Muscle of arm (tissue), 14 donors: ENCODE measurements at places on chromosomes 2 and 18. TPM values are rescaled to one million over a fixed set of nuclear protein-coding genes. Genes with fewer than 3 reads are reported as not detected.

Gene OTOS
- polyA plus RNA-seq: not detected

Gene TSGA10
- not detected for polyA plus RNA-seq

Gene FAM161A
- polyA plus RNA-seq: 9.7 TPM

Gene ATP6V1C2
- 2.3 TPM for polyA plus RNA-seq

Gene IL36B
- polyA plus RNA-seq: not detected

Gene SULT1C2
- not detected for polyA plus RNA-seq
